Epithelial cell of esophagus (primary cell): ENCODE measurements at places on chromosomes 13 and 19.
A peak's percentile ranks its signal among the peaks of the same experiment; 100 is the strongest.

- no peak for DNase-seq
These were observed 204.0 kb upstream of the STARD13 start for GRCh38 chr13:33489563-33489962.

DNA sequence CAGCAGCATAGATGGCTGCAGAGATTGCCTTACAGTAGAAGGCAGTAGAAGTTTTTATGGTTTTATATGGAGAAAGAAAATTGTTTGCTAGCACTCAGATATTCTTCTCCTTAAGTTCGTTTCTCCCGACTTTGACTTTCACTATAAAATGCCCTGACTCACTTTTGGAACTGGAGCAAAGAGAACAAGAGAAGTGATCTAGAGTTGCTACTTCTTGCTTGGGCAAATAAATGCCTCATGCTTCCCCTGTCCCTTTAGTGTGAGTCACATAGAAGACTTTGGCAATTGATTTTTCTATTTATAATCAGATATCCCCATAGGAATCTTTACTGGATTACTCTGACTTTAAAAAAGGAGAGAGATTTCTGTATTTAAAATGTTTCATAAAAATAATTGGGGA lies 46.9 kb downstream of the ITGBL1 start:
- peak; percentile 4 for DNase-seq

DNA sequence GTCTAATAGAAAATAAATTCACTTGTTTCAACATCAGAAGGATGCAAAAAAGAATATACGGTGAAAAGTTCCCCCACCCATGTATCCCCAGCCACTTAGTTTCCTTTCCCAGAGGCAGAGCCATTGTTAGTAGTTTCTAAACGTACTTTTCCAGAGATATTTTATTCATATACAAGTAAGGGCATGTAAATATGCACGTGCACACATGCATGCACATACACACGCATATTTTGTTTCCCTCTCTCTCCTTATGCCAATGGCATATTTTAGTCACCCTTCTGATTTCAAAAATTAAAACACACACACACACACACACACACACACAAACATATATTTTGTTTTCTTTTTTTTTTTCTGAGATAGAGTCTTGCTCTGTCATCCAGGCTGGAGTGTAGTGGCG lies 147.4 kb downstream of the PDS5B start:
- peak; percentile 79 for DNase-seq

DNA sequence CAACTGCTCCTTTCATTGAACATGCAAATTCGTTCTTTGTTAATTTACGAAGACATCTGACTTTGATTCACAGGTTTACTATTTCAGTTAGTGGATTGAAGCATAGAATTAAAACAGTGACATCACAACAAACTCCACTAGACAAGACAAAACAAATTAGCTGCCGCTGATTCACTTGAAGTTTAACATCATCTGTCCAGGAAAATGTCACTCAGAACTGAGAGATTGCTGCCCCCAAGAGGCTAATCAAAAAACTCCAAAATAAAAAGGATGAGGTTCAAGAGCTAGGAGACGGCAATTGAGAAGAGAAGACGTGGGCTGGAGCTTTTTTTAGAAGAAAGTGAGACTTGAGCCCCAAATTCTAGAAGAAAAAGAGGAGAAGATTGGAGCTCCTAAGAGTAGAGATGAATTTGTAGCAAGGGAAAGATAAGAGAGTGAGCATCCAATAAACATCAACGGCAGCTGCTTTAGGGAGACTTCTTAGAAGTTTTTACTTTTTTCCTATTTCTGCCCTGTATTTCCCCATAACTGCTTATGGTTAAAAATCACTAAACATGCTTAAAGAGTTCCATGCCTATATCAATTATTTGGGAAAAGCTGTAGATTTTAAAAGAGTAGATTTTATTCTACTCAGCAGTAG lies 40.8 kb upstream of the TPP2 start:
- DNase-seq, result peak; percentile 73

DNA sequence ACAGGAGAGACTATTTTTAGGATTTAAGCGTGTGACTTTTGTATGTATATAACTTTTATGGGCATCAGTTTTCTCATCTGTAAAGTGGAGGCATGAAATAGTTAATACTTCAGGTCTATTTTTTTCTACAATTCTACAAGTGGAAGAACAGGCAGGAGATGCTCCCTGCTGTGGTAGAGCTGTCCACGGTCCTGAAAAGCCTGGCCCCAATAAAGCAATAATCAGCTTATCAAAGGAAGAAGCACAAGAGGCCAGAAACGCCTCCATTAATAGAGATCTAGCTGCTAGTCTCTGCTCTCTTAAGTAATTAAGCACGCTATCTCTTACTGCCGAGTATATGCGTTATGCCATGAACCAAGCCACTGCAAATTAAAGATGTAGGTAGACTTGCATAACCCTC lies 28.0 kb upstream of the WASF3 start:
- peak; percentile 77 for DNase-seq

- no peak for DNase-seq
These were observed 819.2 kb downstream of the UQCRFS1 start for GRCh38 chr19:28393574-28394336.

GRCh38 chr19:48595833-48596232 lies 10.7 kb upstream of the SPACA4 start:
- DNase-seq, result no peak

DNA sequence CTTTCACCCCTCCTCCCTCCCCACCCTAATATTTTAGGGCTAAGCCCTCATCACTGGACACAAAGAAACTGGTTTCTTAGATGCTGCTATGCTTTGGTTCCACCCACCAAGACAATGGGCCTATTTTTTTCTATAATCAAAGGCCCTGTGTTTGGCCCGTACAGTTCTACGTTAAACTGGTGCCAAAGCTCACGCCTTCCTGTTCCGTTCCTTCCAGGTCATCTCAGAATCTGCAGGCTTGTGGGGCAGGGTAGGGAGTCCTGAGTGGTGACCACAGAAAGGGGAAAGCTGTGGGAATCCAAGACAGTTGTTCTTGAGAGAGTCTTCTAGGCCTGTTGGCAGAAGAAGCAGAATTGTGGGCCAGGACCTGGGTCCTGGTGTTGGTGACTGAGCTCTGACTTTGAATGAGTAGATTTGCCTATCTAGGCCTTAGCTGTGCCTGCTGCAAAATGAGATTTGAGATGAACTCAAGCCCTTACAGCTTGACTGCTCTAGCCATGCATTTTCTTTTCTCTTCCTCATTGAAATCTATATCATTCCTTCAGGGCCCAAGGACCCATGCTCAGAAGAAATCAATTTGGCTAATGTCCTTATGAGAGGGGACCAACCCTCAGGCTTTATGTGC lies 19.1 kb upstream of the CXCL17 start:
- DNase-seq, result no peak

GRCh38 chr19:812049-812746 lies 9.6 kb downstream of the PLPPR3 start:
- no peak for DNase-seq

GRCh38 chr19:19366434-19367396 lies 38.8 kb upstream of the GATAD2A start:
- DNase-seq, result peak; percentile 84

DNA sequence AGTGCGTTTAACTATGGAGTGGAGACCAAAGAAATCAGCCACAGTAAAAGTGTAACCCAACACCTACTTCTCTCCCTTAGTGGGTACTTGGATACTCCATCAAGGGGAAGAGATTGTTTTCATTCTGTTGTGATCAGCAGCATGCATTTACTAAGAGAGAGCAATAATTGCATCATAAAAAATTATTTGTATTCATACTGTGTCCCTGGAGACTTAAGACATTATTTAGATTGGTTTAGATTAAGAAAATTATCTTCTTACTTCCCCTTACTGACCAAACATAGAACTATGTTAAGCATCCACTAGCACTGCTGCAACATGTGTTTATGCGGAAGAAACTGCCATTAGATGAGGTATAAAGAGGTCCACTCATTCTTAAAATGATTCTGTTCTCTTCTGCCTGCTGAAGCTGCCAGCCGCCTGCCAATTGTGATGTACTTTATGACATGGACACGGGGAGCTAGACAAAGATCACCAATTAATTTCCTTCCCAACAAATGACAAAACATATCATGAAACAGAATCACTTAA lies 738.5 kb downstream of the DIAPH3 start:
- no peak for DNase-seq

DNA sequence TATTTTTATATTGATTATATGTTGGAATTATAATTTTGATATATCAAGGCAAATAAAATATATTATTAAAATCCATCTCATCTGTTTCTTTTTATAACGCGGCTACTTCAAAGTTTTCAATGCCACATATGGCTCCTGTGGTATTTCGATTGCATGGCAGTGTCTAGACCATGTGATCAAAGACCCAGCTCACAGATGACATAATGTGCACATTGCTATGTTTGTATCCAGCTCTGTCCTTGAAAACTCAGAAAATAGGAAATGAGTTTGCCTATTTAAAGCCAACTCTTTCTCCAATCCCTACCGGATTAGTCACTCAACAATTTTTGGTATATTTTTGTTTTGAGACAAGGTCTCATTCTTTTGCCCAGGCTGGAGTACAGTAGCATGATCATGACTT lies 26.2 kb downstream of the TMTC4 start:
- DNase-seq, result no peak

- no peak for DNase-seq
These were observed 6.9 kb downstream of the THSD1 start for GRCh38 chr13:52399046-52399445.

GRCh38 chr19:45037393-45038169 lies 1.3 kb upstream of the CLASRP start:
- no peak for DNase-seq

DNA sequence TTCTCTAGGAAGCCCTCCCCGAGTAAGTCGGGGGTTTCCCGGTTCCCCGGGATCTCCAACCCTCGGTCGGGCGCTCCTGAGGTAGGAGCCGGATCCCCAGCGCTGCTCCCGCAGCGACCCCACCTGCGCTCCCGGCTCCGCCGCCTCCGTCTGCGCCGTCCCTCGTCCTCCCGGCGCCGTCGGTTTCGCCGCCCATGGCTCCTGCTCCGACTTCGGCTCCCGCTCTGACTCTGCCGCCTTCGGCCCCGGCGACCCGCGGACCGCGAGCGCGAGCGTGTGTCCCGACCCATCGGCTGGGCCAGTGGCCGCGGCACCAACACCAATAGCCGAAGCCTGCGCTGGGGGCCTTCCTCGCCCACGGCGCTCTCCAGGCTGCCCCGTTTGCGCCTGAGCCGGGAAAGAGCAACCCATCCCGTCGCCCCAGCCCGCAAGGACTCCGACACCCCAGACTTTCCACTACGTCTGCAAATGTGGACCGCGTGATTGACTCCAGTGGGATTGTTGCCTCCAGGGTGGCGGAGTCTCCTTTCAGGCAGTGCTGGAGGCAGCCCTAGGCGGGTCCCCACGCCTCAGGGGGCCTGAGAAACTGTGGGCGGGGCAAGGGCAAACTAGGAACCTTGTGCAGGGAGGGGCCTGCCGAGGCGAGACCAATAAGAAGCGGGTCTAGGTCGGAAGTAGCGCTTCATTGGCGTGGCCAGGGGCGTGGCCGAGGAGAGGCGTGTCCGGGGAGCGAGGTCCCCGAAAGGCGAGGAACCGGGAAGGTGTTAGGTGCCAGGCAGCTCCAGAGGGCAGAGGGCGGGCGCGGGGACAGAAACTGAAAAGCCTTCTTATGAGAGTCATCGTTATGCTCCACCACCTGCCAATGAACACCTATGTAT lies at the start of gene CACTIN:
Gene CACTIN (minus strand): TSS at position 318 of the 878 bp plus-strand sequence. CDS start 28 bp downstream, at position 290.
- DNase-seq, result peak; percentile 98

DNA sequence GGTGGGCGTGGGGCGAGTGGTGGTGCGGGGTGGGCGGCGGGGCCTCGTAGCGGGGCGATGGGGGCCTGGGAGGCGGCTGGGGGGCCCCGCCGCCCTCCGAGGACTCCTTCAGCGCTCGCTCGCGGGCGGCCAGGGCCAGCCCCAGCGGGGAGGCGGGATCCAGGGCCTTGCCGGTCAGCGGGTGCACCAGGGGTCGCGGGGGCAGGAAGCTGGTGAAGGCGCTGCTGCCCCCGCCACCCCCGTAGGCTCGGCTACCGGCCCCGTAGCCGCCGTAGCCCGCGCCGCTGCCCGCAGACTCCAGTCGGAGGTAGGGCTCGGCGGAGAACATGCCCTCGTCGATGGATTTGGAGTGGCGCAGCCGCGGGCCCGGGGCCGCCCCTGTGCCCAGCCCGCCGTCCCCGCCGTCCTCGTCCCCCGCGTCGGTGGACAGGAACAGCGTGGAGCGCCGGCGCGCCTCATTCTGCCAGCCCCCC lies 18.6 kb downstream of the C19orf81 start:
- DNase-seq, result no peak

- DNase-seq, result no peak
These were observed 178.0 kb upstream of the KL start for GRCh38 chr13:32837973-32838927.

DNA sequence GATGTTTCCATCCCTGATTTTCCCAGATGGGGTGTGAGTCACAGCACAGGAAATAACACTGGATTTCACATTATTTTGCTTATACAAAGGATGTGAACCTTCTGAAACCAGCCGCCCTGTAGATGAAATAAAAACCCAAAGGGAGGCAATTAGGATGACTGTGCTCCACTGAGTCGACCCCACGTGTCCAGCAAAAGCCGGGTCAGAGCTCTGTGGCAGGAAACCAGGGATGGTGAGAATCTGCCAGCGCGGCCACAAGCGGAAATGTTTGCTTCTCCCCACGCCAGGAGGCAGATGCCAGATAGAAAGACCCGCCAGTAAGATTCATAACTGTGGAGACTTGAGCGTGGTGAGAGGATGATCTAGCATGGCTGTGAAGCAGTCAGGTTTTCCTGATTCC lies 764.4 kb downstream of the LIG4 start:
- no peak for DNase-seq

DNA sequence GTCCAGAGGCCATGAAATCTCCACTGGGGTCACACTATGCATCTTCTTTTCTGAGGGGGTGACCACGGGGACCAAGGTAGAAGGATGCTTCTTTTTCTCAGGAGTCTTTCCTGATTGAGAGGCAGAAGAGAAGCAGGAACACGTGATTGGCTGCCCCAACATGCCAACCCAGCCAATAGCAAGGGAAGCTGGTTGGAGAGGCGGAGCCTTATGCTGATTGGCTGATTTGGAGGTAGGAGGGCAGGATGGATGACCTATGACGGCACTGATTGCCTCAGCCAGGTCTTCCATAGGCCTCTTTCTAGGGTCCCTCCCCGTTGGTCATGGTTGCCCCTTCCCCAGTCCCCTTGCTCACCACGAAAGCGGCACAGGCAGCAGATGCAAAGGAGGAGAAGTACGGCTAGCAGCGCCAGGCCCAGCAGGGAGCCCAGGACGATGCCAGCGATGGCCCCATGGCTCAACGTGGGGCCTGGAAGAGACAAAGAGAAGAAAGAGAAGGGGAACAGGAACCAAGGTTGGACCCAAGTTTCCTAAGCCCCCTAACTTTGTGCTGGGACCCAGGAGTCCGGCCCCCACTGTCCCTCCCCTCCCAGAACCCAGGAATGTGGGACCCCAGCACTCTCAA lies 8.0 kb downstream of the VSIG10L start:
- DNase-seq, result no peak

- no peak for DNase-seq
These were observed 28.4 kb upstream of the GPR183 start for GRCh38 chr13:99335603-99336002.

GRCh38 chr19:19909654-19910053 lies 8.9 kb downstream of the ZNF93 start:
- no peak for DNase-seq

DNA sequence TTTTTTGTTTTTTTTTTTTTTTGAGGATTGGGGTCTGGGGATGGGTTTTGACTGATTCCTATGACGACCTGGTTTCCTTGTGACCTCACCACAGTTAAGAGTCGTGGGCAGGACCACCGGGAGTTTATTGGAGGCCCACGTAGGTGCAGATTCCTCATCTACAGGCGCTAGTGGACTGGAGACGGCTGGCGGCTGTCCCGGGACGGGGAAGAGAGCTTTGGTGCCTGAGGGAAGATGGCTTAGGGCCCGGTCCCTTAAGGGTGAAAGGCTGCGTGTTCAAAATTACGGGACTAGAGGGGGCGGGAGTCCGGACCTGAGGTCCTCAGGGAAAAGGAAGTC lies 682 bp upstream of the TEAD2 start:
- DNase-seq, result no peak
